ENCODE measurements at places on chromosomes 5 and 9.

DNA sequence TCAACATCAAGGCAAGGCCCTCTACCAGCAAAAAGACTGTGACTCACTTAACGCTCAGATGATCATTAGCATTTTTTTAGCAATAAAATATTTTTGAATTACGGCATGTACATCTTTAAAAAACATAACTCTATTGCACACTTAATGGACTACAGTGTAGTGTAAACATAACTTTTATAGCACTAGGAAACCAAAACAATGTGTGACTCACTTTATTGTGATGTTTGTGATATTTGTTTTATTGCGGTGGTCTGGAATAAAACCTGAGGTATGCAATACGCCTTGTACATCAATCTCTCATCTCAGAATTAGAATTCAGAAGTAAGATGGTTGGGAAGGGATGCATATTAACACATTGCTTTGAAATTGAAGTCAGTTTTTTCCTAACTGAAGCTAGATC is 106.9 kb upstream of the PTCH1 start:
- no peak for DNase-seq

- no peak for DNase-seq
Observed at GRCh38 chr9:118058227-118058626, 354.0 kb downstream of the TLR4 start.

DNA sequence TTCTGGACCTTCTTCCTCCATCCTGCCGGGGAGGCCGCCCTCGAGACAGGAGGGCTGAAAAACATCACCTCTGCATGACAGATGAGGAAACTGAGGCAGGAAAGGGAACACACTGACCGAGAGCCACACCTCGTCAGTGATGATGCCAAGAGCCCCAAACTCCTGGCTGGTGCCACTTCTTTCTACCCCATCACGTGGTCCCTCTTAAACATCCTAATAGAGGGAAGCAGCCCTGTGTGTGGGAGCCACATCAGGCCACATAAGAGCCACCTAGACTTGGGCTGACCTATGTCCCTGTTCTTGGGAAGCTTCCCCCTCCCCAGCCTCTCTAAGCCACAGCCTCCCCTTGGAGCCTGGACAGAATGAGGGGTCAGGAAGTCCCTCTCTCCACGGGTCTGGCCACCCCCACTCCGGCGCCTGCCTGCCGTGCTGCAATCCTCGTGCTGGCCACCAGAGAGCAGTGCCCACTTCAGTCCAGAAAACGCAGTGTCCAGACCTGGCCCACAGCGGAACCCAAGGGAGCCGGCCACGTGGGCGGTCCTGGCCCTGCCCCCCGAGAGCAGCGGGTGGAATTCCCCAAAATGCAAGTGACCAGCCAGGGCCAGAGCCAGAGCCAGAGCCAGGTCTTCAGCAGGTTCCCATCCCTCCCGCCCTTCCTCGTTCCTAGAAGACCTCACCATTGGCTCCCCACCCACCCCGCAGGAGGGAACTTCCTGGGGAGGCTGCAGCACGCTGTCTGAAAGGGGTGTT is 54.7 kb upstream of the SARDH start:
- peak; percentile 9 for DNase-seq

- no peak for DNase-seq
Observed at GRCh38 chr5:23840083-23840482, 332.7 kb downstream of the PRDM9 start.

DNA sequence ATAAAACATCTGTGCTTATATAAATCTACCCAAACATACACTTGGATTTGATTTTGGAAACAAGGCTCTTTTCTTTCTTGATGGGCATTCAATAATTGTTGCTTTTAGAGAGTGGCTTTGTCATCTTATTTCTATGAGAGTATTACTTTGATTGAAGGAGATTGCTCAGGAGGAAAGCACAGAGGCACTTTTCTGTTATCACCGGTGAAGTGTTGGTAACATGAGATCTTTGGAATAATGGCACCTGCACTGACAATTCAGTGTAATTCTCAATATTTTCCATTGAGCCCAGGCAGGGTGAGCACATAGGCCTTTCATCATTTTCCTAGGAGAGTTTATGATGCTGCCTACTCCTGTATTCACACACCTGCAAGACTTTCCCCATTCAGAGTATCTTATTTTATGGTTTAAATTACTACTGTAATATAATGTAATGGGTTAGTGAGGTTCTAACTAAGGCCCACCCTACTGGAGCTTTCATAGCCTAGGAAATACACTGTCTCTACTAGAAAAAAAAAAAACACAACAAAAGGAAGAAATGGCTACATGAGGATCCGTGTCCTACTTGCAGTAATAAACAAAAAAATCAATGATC is 244.3 kb downstream of the DENND1A start:
- DNase-seq: no peak

- no peak for DNase-seq
Observed at GRCh38 chr9:130368631-130369103, 76.1 kb upstream of the ASS1 start.

DNA sequence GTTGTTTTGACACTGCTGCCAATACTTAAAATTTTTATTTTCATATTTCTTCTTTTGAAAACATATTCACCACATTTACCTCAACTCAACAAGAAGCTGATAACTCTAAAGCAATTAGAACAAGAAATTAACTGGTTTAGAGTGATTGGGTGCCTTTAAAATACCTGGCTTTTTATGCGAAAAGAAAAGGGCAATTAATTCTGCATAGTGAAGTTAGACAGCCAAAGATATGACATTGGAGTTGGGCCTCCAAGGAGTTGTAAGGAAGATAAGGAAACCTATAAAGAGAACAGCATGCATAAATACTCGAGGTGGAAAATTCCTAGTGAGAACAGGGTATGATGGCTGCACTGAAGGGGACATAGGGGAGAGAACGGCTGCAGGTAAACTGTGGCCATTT is 9.6 kb downstream of the AK6 start:
- no peak for DNase-seq

DNA sequence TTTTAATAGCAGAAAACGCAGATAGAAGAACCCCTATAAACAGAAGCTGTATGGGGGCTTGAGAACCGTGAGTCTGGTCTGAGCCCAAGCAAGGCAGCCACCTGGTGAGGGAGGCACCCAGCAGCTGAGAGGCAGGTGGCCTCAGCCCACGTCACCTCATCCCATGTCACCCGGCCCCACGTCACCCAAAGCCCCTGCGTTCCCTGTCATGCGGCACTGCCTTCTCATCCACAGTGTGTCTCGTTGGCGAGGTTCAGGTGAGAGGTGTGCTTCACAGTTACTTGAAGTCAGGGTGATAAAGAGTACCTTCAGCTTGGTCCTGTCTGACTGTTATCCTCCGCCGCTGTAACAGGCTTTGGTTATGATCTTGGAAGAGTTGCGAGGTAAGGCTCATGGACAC is 80.6 kb upstream of the IRX4 start:
- DNase-seq: no peak

DNA sequence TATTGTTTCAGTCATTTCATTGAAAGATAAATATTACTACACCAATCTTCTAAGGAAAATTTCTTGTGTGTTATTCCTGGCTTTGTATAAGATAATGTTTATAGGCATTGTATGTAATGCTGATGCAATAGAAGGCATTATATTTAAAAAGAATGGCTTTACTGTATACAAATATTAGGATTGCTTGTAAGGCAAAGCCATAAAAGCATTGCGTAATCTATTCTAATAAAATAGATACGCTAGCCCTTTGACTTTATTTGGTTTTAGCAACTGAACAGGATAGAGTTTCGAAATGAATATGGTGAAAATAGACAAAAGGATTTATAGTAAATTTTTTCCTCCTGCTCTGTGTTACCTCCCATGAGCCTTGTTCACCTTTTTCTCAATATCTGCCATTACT is 5.5 kb upstream of the LYSMD3 start:
- no peak for DNase-seq

- DNase-seq: no peak
Observed at GRCh38 chr5:139820606-139821005, 25.0 kb downstream of the PSD2 start.

DNA sequence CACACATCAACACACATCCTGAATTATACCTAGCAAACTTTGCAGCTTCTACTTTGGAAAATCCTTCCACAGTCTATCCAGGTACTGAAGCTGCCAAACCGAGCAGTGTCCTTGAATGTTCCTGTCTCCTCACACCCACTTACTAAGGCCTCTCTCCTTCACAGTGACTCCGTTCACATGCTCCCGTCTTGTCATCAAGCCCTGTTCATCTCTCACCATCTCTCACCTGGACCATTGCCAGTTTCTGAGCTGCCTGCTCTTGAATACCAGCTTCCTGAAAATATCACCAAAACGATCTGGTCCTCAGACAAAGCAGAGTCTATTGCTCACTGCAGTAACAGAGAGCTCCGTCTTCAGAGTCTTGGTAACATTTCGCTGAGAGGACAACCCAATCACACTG is 57.4 kb downstream of the GCNT1 start:
- no peak for DNase-seq

GRCh38 chr9:7145361-7146069 is 387.7 kb downstream of the KDM4C start:
- DNase-seq: no peak

GRCh38 chr9:113542741-113543140 is 79.2 kb downstream of the RGS3 start:
- no peak for DNase-seq

GRCh38 chr9:84411683-84412267 is 71.2 kb upstream of the SLC28A3 start:
- no peak for DNase-seq

DNA sequence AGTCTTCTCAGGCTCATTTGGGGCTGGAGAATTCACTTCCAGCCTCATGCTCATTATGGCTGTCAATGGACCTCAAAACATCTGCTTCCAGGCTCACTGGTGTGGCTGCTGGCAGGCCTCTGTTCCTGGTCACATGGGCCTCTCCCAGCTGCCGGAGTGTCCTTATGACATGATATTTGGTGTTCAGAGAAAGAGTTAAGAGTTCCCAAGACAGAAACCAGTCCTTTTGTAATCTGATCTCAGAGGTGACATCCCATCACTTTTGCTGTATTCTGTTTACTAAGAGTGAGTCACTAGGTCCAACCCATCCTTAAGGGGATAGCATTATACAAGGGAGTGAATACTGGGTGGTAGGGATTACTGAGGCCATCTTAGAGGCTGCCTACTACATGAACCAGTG is 104.6 kb downstream of the CACNA1B start:
- no peak for DNase-seq

DNA sequence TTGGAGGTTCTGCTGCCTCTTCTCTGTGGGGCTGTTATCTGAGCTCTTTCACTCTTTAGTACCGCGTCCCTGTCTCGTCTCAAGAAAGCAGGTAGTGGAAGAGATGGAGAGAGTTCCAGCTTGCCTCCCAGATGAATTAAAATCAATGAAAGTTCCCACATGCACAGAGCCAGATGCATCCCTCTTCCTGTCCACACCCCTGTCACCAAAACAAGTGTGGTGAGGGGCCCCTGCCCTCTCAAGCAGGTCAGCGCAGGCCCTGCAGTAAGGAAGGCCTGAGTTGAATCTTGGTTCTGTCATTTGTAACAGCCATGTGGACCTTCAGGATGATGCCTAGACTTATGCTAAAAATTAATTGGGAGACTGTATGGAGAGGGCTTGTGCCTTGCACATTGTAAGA is 26.9 kb downstream of the GALNT10 start:
- DNase-seq: no peak

DNA sequence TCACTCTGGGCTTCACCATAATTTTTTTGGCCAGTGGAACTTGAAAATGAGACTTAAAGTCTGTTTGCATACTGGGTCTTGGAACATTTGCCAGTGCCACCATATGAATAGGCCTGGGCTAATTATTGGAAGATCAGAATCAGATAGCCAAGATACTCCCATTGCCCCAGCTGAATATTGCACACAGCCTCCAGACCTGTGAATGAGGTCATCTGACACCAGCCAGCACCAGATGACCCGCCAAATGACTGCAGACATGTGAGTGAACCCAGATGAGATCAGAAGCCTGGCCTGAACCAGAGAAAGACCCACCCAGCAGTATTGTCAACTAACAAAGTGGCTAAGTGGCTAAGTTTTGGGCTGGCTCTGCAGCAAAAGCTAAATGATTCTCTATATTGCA is 220.5 kb upstream of the MPDZ start:
- no peak for DNase-seq

- no peak for DNase-seq
Observed at GRCh38 chr5:146369691-146370090, 31.1 kb downstream of the POU4F3 start.

GRCh38 chr5:167442922-167443321 is 848.5 kb upstream of the WWC1 start:
- no peak for DNase-seq

DNA sequence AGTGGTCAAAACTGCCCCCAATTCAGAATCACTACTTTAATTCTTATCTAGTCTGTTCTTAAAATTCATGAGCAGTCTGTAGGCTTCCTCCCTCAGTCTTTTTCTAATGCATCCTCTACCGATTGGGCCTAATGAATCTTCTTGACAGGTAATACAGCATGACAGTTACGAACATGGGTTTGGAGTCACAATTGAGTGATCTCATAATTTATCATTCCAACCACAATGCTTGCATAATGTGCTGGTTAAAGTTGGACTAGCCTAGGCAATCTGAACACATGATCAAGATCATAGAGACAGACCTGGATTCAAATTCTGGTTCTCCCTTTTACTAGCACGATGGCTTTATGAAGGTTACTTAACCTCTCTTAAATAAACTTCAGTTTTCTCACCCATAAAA is 33.1 kb upstream of the SETD9 start:
- DNase-seq: no peak

Measured in activated CD8-positive, alpha-beta memory T cell treated with anti-CD3 and anti-CD28 coated beads for 1 hour (primary cell).